T follicular helper cell (primary cell): ENCODE measurements at places on chromosomes 7 and 10.

GRCh38 chr10:32577448-32577847 is 131.5 kb downstream of the CCDC7 start:
- DNase-seq, result no peak

- no peak for DNase-seq
Observed at GRCh38 chr10:58479045-58479444, 33.6 kb upstream of the BICC1 start.

GRCh38 chr10:44125879-44126278 is 259.0 kb downstream of the CXCL12 start:
- no peak for DNase-seq

GRCh38 chr7:73978661-73979563 is 49.1 kb upstream of the ELN start:
- no peak for DNase-seq

- DNase-seq, result no peak
Observed at GRCh38 chr7:4641091-4641666, 40.9 kb upstream of the FOXK1 start.

DNA sequence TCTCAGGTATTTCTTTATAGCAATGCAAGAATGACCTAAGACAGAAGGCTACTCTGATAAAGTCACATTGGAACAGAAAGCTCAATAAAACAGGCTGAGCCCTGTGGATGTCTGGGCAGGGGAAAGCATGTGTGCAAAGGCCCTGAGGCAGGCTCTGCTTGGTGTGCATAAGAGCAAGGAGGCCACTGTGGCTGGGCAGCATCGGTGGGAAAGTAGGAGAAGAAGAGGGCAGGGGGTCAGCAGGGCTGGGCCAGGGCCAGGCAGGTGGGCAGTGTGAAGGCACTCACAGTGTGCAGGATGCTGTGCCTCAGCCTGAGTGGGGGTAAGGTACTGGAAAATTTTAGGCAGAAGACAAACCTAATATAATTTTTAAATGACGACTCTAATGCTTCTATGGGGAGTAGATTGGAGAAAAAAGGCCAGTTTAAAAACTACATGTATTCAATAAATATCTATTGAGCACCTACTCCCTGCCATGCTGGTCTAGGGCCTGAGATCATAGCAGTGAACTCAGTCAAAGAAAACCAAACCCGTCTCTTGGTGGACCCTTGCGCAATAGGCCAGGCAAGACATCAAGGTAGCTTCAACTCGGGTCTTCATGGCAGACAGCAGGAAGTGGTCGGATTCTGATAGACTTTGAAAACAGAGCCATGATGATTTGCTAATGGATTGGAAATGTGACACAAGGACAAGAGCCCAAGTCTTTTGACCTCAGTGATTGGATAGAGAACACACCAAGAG is 572.3 kb downstream of the TCERG1L start:
- DNase-seq, result no peak

- no peak for DNase-seq
Observed at GRCh38 chr7:101200504-101200861, 353 bp downstream of the MOGAT3 start.

- DNase-seq, result no peak
Observed at GRCh38 chr7:106563466-106564150, 97.3 kb downstream of the CCDC71L start.

GRCh38 chr10:61975391-61975932 is 74.0 kb downstream of the ARID5B start:
- DNase-seq, result no peak

DNA sequence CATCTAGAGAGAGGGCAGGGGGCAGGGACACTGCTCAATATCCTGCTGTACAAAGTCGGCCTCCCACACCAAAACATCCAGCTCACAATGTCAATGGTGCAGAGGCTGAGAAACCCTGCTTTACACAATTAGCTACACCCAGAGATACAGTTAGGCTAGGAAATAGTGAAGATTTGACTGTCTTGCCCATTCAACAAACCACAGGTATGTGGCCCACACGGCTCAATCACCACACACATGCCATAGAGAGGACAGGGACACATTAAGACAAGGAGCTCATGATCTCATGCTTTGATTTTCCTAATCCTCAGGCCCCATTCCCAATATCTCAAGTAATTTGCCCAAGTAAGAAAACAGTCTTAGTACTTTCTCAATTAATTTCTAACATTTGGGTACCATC is 110.4 kb downstream of the OSBPL3 start:
- DNase-seq, result no peak

GRCh38 chr7:133910761-133911160 is 216.4 kb upstream of the LRGUK start:
- DNase-seq, result no peak

GRCh38 chr10:132608511-132609195 is 71.1 kb downstream of the INPP5A start:
- DNase-seq, result no peak

DNA sequence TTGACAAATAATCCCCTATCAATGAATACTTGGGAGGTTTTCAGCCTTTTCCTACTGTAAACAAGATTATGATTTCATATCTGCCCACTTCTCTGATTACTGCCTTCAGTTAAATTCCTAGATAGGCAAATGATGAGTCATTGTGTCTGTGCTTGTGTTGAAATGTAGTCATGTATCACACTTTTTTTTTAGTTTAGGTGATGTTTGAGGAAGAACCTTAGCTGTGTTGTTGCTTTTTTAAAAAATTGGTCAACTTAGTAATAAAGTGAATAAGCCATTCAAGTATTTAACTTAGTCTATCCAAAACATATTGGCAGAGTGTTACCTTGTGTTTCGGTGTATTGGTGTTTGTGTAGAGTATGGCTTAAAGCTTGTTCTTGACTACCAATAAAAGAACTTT is 60.0 kb downstream of the WAC start:
- no peak for DNase-seq

- DNase-seq, result no peak
Observed at GRCh38 chr7:94374721-94375566, 19.8 kb upstream of the COL1A2 start.

DNA sequence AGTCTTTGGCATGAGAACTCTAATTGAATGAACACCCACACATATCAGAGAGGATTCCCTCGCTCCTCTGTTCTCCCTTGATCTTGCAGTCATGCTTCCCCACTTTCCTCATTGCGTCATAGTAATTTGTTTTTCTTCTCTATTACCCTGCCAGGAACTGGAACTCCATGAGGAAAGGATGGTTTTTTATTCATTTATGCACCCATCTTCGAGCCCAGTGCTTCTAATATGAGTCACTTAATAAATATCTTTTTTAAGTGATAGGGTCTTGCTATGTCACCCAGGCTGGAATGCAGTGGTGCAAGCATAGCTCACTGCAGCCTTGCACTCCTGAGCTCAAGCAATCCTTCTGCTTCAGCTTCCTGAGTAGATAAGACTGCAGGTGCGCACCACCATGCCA is 83.5 kb downstream of the OTUD1 start:
- DNase-seq, result no peak
